Motor neuron (in vitro differentiated cells): ENCODE measurements at places on chromosomes 4 and X. TPM values are rescaled to one million over a fixed set of nuclear protein-coding genes. Genes with fewer than 3 reads are reported as not detected.

The MAGEA1 gene
- total RNA-seq = 0.39 TPM in 1 of 2 replicates, not detected in the other

- peak; percentile 51 for ATAC-seq
Observed at GRCh38 chr4:57110640-57111511, 691 bp upstream of the IGFBP7 start.

- ATAC-seq = no peak
Observed at GRCh38 chr4:119244832-119245231, 32.3 kb downstream of the USP53 start.

GRCh38 chr4:95742179-95742578 lies 97.7 kb upstream of the PDHA2 start:
- no peak for ATAC-seq

DNA sequence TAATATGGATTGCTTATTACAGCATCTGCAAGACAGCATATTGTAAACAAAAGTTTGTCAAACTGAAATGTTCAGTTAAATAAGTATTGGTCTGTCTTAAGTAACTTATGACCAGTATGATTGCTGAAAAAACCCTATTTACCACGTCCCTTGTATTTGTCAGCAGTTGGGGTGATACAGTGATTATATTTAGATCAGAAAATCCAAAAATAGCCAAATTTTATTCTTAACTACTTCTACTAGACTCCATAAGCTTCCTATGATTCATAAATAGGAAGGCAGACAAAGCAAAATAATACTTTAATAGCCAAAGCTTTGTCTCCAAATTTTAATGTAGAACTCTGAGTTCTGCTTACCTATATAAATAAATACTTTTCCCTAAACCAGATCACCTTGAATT lies 45.3 kb downstream of the TBCK start:
- no peak for ATAC-seq
